ENCODE measurements at places on chromosomes 7 and 10.

GRCh38 chr10:115092555-115093285, 445 bp upstream of the ATRNL1 start:
- no peak for DNase-seq

- DNase-seq = no peak
These were observed 12.6 kb upstream of the OR6B1 start for GRCh38 chr7:143987513-143987912.

GRCh38 chr7:73899731-73900142, 38.8 kb downstream of the TMEM270 start:
- DNase-seq = no peak

- DNase-seq = no peak
These were observed 130.4 kb upstream of the STEAP4 start for GRCh38 chr7:88437132-88437531.

DNA sequence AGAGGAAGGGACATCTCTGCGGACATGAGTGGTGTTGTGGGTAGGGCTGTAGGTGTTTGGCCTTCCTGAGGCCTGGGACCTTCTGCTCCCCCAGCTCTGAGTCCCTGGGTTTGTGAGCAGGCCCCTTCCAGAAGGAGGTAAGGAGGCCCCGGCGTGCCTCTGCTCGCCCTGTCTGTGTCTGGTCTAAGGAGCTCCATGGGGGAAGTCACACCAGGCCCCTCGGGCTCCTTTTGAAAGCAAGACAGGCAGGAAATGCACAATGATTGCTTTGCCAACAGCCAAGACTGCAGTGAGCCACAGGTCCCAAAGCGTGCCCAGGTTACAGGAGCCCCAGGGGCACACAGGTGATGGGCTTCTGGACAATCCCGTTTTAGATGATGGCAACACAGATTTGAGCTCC, 89.5 kb downstream of the FAM53B start:
- no peak for DNase-seq

GRCh38 chr7:109377076-109377884, 807.6 kb downstream of the DNAJB9 start:
- DNase-seq = no peak

DNA sequence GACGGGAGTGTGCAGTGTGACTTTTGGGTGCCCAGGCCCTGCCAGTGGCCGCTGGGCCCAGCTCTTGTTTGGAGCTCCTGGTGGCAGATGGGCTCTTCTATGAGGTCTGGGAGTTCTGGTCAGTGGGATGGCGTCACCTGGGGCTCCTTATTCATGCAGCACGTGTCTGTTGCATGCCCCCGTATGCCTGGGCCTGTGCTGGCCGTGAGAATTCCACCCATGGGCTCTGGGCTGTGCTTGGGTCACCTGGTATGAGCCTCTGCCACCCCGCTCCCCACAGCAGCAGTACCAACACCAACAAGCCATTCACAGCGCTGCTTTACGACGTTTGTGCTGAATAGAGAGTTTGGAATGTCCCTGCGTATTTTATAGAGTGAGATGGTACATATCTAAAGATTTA, 27.1 kb downstream of the INPP5A start:
- no peak for DNase-seq

GRCh38 chr7:31633894-31634494, 53.0 kb upstream of the PPP1R17 start:
- DNase-seq = no peak

DNA sequence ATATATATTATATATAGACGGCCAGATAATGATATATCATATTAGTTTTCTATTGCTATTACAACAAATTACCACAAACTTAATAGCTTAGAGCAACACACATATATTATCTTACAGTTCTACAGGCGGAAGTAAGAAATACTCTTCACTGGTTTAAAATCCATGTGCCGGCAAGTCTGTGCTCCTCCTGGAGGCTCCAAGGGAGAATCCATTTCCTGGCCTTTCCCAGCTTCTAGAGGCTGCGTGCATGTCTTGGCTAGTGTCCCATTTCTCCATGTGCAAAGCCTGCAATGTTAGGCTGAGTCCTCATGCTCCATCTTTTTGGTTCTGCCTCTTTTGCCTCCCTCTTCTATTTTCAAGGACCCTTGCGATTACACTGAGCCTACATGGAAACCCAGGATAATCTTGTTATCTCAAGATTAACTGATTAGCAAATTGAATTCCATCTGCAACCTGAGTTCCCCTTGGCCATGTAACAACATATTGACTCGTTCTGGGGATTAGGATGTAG, 23.9 kb upstream of the PNLIPRP3 start:
- no peak for DNase-seq

DNA sequence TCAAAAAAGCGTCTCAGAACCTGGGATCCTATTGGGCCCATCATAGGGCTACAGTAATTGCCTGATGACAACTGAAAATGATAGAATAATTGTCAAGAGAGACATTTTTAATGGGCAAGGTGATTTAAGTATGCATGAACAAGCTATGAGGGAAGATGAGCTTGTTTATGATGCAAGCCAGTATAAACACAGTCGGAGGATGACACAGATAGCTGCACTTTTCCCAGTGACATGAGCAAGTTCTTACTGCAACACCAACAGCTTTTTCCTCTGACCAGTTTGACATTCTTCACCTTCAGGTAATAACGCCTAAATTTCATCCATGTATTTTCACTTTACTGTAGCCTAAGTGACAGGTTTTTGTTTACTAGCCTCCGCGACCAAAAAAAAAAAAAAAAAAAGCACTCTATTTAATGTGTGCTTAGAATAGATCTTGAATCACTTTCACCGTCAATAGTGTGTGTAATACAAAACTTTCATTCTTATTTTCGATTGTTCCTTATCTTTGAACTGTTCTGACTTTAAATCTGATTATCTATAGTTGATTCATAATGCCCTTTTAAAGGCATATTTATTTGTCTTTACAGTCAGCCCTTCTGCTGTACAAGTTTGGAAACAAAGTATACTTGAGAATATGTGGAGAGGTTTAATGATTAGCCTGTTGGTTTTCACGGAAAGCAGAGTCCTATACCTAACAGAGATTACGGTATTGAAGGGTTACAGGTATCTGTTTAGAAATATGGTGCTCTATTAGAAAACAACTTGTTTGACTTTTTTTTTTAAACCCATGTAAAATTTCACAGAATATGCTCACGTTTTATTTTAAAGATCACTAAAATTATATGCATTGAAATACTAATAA, 1.7 kb downstream of the FOXP2 start:
- no peak for DNase-seq

DNA sequence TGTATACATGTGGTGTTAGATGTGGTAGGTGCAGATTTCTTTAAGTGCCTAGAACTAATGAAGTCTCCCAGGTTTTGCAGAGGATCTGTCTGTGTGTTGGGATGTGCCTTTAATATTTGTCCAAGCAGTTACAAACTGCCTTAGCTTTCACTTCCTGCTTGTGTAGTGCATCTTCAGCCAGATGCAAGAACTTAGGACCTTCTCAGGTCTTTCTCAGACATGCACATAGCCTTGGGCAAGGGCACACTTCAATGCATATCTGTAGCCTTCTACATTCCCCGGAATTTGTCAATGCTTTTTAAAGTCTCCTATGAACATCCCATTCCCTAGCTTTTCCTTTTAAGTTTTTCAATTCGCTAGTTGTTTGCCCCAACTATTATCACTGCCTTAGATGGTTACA, 47.2 kb upstream of the SLC39A12 start:
- DNase-seq = no peak

GRCh38 chr10:23441251-23441650, 2.4 kb downstream of the OTUD1 start:
- no peak for DNase-seq

- DNase-seq = no peak
These were observed 54.2 kb downstream of the RBM20 start for GRCh38 chr10:110698340-110698739.

GRCh38 chr7:19944363-19945120, 171.1 kb upstream of the TMEM196 start:
- DNase-seq = no peak

- DNase-seq = no peak
These were observed 52.0 kb downstream of the EEPD1 start for GRCh38 chr7:36204929-36205635.

DNA sequence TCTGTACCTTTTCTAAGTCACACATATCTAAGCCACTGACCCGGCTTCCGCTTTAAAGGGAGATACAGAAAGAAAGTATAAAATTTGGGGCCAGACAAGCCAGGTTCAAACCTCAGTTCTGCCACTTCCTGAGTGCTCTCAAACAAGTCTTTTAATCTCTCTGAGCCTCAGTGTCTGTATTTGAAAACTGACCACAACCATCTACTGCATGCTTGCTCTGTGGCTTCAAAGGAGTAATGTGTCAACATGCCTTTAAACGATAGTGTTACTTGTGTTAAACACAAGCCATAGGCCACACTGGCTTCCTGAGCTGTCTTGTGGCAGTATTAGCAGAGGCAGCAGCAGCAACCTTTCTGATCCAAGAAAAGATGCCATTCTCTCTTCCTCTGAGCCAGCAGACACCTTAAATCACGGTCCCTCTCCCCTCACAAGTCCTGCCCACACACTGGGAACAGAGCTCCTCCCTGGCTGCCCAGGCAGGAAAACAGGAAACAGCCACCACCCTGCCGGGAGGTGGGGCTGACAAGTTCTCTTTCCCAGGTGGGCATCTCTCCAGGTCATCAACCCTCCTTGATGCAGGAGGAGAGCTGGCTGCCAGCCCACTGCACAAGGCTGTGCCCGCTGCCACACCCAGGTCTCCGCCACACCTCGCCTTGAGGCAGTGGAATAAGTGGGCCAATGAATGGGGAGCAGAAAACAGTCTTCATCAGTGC, 10.7 kb downstream of the HIP1 start:
- DNase-seq = no peak

DNA sequence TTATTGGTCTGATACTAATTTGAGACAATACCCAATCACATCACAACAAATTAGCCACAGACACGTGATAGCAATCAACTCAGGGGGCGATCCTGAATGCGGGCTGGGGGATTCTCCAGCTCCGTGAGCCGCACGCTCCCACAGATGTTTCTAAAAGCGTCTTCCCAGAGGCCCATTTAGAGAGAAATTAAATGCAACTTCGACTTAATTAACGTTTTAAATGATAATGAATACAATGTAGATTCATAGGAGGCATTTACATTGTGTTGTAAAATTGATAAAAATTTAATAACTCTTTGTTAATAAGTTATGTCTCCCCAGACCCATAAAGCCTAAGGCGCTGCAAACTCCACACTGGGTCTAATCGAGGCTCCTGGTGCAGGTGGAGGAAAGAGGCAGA, 642.6 kb downstream of the KCNMA1 start:
- DNase-seq = no peak

DNA sequence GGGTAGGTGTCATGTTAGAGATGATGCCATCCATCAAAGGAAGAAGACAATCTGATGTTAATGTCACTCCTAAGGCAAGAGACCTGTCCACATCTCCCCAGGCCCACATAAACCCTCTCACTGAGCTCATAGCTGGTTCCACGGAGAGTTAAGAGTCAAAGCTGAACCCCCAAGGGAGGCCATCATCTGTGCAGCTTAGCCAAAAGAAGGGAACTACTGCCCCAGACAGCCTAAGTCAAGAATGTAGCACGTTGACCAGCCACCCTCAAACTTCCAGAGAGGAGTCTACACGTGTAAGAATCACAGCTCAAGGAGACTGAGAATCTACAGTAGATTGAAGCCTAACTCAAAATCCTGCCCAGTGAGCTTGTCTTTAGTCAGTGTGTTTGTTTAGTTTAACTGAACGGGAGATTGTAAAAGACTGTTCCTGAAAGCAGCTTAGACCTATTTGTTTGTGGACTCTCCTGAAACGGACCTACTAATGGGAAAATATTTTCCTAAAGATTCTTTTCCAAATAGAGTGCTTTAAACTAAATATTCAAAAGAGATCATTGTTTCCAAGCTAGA, 192.7 kb upstream of the NFE2L3 start:
- no peak for DNase-seq

DNA sequence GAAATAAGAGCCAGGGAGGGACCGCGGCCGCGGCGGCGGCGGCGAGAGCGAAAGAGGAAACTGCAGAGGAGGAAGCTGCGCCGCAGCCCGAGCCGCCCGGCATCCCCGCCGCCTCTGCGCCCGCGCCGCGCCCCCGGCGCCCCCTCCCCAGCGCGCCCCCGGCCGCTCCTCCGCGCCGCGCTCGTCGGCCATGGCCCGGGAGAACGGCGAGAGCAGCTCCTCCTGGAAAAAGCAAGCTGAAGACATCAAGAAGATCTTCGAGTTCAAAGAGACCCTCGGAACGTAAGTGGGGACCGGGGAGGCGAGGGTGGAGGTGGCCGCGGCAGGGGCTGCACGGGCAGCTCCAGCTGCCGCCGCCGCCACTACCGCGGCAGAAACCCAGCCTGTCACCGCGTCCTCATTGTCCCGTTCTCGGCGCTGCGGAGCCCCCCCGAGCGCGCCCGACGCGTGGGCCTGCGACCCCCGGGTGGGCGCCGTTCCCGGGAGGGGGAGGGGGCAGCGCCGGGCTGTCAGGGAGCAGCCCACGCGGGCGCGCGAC, 351 bp downstream of the CAMK1D start:
- DNase-seq = no peak

- DNase-seq = no peak
These were observed 425.4 kb downstream of the RPS24 start for GRCh38 chr10:78458983-78459638.

DNA sequence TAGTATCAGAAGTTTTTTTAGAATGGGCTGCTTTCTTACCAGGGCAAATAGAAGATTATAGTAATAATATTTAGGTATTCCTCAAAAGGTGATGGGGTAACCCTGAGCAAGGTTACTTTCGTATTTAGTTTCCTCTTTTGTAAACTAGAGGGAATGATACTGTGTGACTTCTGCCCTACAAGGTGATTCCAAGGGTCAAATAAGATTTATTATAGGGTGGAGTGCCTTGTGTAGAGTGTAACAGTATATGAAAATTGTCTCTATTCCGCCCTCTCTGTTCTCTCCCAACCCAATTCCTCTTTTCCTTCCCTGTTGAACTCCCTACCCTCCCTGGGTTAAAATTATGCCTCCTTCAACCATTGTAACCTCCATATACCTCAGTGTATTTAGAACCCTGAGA, 5.3 kb downstream of the SLC35G1 start:
- DNase-seq = no peak

Data from esophagus squamous epithelium (tissue), 5 donors.